ENCODE measurements at places on chromosomes 3 and 15. TPM values are rescaled to one million over a fixed set of nuclear protein-coding genes. Genes with fewer than 3 reads are reported as not detected.

DNA sequence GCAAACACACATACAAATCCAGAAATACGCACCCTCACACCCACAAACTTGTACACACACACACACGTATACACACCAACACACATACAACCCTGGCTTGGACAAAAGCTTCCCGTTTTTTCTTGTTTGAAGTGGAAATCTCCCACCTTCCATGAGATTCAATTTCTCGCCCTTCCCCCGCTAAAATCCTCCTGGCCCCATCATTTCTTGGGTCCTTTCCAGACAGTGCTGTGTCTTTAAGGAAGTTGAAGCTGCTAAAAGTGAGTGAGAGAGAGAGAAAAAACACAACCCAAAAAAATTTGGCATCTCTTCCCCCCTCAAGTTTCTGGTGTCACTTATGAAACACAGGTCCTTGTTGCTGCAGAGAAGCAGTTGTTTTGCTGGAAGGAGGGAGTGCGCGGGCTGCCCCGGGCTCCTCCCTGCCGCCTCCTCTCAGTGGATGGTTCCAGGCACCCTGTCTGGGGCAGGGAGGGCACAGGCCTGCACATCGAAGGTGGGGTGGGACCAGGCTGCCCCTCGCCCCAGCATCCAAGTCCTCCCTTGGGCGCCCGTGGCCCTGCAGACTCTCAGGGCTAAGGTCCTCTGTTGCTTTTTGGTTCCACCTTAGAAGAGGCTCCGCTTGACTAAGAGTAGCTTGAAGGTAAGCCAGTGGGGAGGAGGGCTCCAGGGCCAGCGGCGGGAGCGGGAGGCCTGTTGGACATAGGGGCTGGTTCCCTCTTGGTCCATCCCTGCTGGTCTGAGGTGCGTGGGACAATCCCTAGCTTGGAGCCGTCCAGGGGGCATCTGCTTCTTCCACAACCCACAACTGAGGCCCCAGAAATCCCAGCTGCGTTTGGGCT lies at the start of gene ISLR:
TSS of gene ISLR (plus strand) at position 331 of the 839 bp plus-strand sequence. CDS start 1,149 bp downstream, outside the sequence.
- DNase-seq: no peak

DNA sequence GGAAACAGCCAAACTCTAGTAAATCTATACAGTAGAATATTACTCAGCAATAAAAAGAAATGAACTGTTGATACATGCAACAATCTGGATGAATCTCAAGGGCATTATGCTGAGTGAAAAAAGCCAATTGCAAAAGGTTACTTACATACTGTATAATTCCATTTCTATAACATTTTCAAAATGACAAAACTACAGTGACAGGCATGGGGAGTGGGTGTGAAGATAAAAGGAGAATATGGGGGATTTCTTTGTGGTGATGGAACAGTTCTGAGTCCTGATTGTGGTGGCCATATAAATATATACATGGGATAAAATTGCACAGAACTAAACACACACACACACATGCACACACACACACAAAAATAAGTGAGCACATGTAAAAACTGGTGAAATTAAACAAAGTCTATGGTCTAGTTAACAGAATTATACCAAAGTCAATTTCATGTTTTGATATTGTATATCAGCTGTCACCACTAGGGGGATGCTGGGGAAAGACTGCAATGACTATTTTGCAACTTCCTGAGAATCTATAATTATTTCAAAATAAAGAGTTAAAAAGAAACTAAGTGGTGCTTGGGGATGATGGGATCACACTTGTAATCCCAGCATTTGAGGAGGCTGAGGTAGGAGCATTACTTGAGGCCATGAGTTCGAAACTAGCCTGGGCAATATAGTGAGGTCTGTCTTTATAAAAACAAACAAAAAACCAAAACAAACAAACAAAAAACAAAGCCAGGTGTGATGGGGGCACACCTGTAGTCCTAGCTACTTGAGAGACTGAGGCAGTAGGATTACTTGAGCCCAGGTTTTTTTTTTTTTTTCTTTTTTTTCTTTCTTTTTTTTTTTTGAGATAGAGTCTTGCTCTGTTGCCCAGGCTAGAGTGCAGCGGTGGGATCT lies 66.0 kb downstream of the SPTSSB start:
- no peak for DNase-seq

GRCh38 chr3:186746008-186746407 lies 28.8 kb downstream of the KNG1 start:
- no peak for DNase-seq

DNA sequence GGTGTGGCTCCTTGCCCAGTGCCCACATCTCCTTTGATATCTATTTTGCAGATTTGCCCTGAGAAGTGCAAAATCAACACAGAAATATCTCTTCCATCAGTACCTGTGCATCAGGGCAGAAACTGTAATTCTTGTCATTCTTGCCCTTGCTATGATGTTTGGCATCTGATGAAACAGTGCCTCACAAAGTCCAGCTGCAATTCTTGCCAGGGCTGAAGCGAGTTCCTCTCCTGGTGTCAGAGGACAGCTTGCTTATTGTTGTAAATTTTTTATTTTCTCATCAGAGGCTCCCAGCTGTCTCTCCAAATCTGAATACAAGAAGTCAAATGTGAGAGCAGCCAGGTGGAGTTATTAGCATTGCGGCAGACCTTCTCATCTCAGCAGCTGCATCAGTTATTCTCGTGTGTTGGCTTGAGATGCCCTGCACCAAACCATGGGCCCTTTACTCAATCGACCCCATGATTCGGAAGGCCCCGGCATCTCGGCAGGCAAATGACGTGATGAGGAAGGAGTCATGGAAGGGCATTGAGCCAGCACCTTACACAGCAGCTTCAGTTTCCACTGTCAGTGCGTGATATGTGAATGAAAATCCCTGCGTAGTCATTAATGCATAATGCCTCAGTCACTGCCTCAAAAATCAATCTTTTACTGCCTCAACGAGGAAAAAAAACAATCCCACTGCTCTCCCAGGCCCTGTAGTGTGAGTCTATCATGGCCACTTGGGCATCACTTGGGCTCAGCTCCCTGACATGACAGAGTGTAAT lies 93.4 kb downstream of the CCNL1 start:
- DNase-seq: no peak

DNA sequence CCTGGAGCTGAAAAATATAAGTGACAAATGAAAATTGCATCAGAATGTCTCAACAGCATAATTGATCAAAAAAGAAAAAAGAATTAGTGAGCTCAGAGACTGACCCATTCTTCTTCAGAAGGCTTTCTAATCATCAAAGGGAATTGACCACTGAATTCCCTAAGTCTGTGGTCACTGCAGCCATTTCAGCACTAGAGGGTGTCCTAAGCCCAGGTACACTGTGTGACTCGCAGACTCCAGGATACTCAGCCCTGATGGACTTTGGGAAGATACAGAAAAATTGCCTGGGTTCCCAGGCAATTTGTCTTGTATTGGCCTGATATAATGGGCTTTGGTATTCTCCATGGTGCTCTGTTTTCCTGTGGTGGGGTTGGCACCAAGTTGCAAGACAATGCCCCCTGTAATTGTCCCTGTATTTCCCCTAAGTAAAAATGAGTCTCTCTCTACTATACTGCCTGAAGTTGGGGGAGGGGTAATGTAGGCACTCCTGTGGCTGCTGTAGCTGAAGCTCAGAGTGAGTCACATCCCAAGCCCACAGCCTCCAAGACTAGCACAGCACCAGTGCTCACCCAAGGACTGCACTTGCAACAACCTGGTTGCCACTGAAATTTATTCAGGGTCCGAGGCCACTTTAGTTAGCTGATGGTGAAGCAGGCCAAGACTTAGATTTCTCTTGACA lies 256.0 kb upstream of the STAC start:
- DNase-seq: no peak

ELL3 gene
- 1.3 TPM for total RNA-seq

ATP13A4 gene
- not detected for total RNA-seq

CLDN18 gene
- total RNA-seq: not detected
